ENCODE measurements at places on chromosomes 11 and 22. TPM values are rescaled to one million over a fixed set of nuclear protein-coding genes. Genes with fewer than 3 reads are reported as not detected.
A peak's percentile ranks its signal among the peaks of the same experiment; 100 is the strongest.

TRMU gene
- 29.1 TPM for polyA plus RNA-seq

GRCh38 chr22:20112623-20113511 lies 3.0 kb upstream of the RANBP1 start:
- no peak for DNase-seq

- no peak for DNase-seq
Observed at GRCh38 chr11:36002196-36002595, 58.3 kb downstream of the LDLRAD3 start.

KRTAP5-11 gene
- polyA plus RNA-seq, result not detected

DNA sequence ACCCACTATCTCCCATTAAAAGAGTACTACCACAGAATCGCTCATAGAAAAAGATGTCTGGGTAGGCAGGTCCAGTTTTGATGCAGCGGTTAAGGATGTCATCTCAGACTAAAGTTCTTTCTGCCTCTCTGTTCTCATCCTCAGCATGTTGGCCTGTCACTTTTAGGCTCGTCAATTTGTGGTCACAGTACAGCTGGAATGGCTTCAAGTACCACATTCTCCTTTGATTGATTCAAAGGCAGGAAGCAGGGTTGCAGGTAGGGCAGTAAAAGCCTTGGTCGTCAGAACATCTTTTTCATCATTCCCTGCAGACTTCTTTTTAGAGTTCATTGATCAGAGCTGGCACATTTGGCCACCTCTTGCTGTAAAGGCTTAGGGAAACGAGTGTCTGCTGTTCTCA lies 28.7 kb downstream of the SDHD start:
- DNase-seq, result no peak

DNA sequence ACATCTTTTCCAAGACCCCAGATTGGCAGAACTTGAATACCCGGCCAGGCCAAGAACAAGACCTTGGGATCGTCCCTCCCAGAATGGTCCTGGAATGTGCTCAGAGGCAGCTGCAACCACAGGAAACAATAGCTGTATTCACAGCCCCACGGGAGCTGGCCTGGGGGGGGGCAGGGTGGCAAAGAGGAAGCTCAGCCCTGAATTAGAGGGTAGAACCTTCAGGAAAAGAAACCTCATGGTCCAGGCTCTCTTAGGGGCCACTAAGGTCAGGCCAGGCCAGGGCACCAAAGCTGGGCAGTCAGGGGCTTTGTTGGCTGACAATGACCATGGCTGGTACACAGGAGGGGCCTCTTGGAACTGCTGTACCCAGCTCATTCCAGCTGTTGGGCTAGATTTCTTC lies 17.3 kb downstream of the RPL27A start:
- no peak for DNase-seq

CCDC87 gene
- 0.13 TPM for polyA plus RNA-seq

DNA sequence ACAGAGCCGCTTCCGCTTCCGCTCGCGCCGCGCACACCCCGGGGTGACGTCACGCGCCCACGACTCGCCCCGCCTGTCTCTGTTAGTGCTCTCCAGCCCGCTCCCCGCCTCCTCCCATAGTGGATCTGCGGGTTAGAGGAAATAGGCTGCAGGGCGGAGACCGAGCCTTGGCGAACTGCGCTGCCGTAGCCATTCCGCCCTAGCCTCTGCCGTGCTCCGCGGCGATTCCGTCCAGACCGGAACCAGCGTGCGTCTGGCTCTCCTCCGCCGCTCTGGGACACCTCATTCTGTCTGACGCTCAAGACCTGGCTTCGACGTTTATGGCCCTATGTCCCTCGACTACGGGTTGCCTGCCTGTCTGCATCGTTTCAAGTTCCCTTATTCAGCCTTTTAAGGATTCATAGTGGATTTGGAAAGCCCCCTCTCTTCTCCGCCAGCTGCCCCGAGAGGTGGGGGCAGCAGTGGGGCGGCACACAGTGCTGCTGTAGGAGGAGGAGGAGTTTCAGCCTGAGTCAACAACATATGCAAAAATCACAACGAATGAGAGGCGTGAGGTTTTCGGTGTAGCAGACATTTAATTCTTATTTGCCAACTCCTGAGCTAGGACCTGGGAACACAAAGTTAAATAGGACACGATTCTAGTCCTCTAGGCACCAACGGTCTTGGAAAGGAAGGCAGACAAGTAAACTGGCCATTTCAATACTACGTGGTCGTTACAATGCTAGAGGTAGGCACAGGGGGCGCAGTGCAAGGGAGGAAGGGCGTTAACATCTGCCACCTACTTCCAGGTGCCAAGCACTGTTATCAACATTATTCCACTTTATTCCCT lies at the start of gene TAF10:
TAF10 (minus strand) TSS at position 4 of the 829 bp plus-strand sequence. CDS start 27 bp downstream, outside the sequence.
- peak; percentile 97 for DNase-seq

DNA sequence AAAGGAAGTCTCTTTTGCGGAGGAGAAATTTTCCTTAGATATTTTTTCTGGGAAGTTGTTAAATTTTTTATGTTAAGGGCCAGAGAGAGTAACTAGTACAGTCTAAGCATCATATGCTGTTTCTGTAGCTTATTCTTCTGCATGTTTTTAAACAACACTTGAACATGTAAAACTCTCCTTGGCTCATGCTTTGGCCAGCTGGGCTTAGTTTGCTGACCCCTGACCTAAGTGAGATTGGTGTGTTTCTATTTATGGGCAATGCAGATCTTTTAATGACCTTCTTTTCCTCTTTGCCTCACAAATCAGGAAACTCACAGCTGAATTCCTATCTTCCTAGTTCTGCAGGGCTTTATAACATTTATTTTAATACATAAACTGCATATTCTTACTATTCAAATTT lies 942.5 kb downstream of the OPCML start:
- DNase-seq, result no peak

DNA sequence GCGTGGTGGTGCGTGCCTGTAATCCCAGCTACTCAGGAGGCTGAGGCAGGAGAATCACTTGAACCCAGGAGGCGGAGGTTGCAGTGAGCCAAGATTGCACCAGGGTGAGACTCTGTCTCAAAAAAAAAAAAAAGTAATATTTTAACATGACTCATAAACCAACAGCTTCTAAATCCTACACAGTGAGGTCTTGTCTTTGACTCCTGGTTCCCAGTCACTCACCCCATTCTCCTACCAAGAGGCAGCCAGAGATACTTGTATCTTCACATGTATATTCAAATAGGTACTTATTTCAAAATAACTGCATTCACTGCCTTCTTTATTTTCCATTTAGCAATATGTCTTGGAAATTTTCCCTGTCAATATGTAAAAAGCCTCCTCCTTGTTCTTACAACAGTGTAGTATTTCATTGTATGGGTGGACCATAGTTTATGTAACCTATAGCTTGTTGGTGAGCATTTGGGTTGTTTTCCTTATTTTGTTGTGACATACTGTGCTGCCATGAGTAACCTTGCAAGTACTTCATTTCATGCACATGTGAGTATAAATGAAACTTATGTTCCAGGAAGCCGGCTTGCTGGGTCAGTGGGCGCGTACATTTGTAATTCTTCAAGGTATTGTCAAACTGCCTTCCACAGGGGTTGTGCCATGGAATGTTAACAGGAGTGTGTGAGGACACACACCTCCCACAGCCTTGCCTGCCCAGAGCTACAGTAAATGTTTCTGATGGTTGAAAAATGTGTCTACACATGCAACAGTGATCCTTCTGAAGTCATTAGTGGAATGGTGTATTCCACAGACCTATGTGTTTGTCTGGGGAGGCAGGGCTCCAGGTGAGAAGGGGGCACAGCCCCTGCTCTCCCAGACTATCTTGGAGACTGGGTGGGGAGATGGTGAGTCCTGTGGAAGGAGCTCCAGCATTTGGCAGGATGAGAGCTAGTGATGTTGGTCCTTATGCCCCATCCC lies 47.9 kb downstream of the OSBP2 start:
- no peak for DNase-seq

CAVIN3 gene
- 61.2 TPM for polyA plus RNA-seq

LARGE1 gene
- 13.4 TPM for polyA plus RNA-seq

- DNase-seq, result no peak
Observed at GRCh38 chr22:23066200-23067022, 3.9 kb upstream of the GNAZ start.

NLRX1 gene
- polyA plus RNA-seq, result 6.1 TPM

GRCh38 chr11:95827696-95828095 lies 37.4 kb downstream of the CEP57 start:
- no peak for DNase-seq

- no peak for DNase-seq
Observed at GRCh38 chr11:13119941-13120520, 110.9 kb downstream of the RASSF10 start.

PGA5 gene
- polyA plus RNA-seq, result 1.1 TPM

GRCh38 chr11:103488031-103488461 lies 378.8 kb downstream of the DYNC2H1 start:
- no peak for DNase-seq

- no peak for DNase-seq
Observed at GRCh38 chr11:66332371-66333219, 3.6 kb downstream of the RIN1 start.

SLC43A1 gene
- 14.8 TPM for polyA plus RNA-seq

MYO7A gene
- 3.1 TPM for polyA plus RNA-seq

APOA5 gene
- not detected for polyA plus RNA-seq

GRCh38 chr11:46895821-46896220 lies 22.5 kb downstream of the LRP4 start:
- DNase-seq, result no peak

Data from ovary (tissue), 10 donors.